ENCODE measurements at places on chromosomes 2 and 18.

- DNase-seq: no peak
Observed at GRCh38 chr18:13276530-13277520, 58.3 kb downstream of the LDLRAD4 start.

DNA sequence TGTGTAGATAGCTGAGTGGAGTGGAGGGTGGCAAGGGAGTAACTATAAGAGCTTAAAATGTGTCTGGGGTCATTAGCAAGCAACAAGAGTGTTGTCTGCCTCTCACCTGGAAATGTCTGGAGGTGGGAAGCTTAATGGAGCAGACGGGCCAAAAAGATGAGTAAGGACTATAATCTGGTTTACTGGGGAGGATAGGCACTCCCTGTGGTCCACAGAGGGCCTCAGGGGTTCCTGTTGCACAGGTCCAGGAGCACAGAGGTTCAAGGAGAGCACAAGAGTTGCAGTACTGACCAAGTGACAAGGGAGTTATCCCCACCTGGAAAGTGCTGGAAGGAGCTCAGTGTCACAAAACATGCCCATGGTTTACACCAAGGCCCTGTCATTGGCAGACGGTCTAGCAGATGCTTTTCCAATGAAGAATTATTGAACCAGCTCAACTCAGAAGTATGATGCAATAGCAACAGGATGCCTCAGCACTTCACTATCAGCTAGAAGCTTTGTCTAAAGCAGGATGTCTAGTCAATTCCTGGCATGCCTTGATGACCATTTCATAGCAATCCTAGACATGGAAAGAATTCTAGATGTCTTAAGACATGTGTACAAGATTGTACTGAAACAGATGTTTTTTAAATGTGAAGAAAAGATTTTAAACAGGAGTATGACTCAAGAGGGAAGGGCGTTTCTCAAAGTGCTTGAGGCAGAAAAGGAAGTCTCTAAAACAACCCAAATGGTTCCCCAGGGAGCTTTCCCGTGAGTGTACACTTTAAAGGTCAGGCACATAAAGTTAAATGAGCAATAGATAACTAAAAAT, 62.9 kb upstream of the SERPINE2 start:
- peak; percentile 98 for DNase-seq

DNA sequence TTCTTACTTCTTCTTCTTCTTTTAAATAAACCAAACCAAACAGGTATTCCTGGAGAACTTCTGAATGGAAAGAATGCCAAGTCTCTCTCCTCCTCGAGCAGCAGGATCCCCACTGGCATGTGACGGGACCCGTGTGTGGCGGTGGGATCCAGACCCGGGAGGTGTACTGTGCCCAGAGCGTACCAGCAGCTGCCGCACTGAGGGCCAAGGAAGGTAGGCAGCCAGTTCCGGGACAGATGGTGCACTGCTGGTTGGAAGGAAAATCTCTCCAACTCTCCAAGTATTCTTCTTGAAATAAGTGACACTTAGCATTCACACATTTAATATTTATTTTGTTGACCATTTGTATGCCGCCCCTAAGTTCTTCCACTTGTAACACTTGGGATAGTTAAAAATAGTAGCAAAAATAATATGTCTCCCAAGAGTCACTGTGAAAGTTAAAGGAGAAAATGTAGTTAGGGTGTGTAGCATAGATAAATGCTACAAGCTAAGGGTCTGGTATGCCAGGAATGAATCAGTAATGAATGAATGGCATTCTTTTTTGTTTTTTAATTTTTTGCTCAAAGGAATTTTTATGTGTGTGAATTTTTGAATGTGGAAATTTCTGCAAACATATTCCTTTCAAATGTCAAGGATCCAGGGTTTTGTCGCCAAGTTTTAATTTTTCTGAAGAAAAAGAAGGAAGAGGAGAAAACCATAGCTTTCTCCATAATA, 349.9 kb downstream of the THSD7B start:
- DNase-seq: peak; percentile 8

DNA sequence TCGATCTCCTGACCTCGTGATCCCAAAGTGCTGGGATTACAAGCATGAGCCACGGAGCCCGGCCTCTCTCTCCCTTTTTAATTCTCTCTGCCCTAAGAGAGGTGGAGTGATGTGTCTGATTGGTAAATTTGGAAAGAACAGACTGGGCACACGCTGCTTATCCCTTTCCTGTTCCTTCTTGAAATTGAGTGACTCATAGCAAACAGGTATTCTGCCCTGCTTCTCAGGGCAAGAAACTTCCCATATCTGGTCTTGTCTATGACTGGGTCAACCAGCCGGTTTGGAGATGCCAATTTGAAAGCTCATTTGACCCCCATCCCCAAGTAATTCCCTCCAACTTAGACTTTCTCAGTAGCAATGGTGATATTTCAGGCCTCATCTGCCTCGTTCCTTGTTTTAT, 15.0 kb downstream of the LYPD1 start:
- no peak for DNase-seq

GRCh38 chr18:10044054-10044453, 130.2 kb downstream of the VAPA start:
- DNase-seq: no peak

- no peak for DNase-seq
Observed at GRCh38 chr18:79935925-79936324, 15.5 kb downstream of the SLC66A2 start.

DNA sequence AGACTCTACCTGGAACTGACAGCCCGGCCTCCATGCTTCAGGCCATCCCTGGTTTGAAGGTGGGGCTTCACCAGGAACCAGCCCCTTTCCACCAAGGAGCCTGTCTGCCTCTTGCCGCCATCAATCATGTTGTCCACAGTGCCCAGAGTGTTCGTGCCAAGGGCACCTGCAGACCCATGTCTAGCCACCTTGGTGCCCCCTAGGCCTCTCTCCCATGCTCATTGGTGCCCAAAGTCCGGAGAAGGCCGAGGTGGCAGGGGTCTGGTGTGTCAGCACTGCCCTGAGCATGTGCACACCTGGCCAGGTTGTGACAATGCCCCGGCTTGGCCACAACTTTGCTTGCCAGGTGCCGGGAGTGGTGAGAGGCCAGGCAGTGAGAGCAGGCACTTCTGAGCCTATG, 114.8 kb downstream of the COPS8 start:
- DNase-seq: no peak

DNA sequence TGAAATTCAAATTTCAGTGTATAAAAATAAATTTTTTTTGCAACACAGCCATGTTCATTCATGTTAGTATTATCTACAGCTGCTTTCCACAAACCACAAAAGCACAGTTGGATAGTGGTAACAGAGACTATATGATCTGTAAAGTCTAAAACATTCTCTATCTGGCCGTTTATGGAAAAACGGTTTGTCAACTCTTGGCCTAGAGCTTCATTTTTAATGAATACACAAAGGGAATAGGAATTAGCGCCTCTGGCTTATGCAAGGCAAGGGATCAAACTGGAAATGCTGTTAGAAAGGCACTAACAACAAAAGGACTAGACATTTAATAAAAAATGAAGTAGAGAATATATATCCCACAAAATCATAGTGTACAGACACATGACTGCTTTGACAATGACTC, 211.9 kb downstream of the EXOC6B start:
- no peak for DNase-seq

DNA sequence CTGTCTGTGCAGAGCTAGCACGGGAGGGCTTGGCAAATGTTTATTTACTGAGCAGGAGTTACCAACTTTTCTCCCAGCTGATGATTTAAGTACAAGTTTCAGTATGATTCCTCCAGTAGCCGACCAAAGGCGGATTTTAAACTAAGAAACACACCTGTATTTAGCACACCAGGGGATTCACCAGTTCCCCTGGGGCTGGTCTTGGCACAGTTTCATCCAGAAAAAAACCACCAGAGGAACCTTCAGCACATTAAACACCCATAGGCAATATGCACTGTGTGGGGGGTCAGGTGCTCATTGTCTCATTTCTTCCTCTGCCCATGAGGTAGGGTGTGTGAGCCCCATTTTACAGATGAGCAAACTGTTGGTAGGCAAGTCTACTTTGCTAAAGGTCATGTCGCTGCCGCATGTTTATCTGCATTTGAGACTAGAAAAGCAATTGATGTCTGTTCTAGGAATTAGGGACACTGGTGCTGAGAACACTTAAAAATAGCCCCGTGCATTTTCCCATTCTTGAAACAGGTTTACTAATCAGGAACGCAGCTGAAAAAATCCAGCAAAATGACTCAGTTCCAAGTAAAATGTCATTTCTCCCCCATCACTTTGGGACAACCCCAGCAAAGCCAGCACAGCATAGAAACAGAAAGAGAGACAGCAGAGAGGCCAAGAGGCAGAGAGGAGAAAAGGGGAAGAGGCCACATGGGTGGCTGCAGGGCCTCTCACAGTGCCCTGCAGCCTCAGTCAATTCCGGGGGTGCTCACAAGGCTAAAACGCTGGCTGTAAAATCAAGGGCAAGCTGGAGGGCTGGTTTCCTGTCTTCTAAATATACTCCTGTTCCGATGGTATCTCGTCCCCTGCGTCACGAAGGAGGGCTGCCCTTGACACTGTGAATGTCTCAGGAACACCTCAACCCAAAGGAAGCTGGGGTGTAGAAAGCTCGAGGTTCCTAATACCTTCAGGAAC, 166.8 kb upstream of the ID2 start:
- DNase-seq: no peak

- DNase-seq: no peak
Observed at GRCh38 chr2:219457784-219458369, 23.2 kb downstream of the SPEG start.

DNA sequence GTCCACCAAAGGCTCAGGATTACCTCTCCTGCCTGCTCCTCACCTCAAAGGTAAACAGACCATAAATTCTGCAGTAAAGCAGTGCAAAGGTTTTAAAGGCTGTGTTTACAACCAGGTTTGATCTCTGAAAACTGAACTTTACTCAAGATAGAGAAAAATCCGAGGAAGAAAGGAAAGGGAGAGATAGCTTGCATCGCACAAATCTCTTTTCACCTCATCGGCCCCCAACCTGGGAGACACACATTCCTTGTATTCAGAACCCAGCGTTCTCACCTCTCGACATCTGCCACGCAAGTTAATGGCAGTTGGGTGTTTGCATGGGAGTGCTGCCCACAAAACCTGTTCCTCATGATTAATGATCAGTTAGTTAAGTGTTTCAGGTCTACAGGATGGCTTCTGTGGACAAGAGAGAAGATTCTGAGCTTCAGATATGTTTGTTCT, 72.6 kb downstream of the GATA6 start:
- no peak for DNase-seq

DNA sequence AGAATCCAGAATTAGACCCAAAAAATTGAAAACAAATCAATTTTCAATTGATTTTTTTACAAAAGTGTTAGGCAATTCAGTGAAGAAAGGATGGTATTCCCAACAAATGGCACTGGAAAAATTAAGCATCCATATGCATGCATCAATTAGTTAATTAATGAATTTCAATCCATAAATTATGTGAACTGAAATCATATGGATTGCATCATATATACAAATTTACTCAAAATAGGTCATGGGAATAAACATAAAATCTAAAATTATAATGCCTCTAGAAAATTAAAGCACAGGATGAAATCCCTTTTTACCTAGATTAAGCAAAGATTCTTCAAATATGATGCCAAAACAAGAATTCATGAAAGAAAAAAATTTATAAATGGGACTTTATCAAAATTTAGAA, 213.9 kb upstream of the KLHL29 start:
- DNase-seq: no peak

DNA sequence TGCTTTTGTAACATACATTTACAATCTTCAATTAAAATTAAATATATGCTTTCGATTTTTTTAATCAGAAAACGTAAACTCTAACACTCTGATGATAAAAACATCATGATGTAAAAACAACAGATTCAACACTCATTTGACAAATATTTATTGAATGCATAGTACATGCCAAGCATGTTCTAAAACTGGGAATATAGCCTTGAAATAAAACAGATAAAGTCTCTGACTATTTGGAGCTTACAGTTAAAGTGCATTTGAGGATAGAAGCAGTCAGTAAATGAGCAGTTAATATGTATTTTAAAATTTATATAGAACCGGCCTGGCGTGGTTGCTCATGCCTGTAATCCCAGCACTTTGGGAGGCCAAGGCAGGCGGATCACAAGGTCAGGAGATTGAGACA, 47.8 kb downstream of the TMX3 start:
- peak; percentile 54 for DNase-seq
